ENCODE measurements at places on chromosomes 1 and 21.

DNA sequence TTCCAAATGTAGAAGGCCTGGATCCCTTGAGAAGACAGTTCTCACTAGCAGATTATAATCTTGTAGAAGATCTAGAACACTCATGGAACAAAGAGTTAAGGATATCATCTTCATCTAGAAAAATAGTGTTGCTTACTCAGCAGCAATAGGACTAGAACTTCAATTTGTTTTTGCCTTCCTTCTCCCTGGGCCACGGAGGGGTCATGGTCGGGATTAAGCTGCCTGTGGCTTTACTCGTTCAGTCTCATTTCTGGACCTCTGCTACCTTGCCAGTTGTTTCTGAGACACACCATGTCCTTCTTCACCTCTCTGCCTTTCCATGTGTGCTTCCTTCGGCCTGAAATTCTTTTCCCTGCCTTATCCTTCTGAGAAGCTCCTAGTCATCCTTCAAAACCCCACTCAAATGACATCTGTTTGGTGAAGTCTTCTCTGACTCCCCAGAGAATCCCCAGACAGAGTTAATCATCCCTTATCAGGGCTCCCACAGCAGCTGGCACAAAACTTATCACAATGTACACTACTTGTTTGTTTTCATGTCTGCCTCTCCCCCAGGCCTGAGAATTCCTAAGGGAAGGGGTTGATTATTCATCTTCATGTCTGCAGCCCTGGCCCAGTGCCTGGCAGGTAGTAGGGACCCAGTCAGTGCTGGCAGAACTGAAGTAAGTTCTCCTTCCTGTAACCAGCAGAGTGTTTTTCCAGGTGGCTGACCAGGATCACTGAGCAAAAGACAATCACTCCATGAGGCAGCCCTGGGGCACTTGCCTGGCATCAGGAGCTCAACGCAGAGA, 15.5 kb upstream of the SNX27 start:
- peak; percentile 89 for DNase-seq

- no peak for DNase-seq
Observed at GRCh38 chr1:1973716-1974642, 29.6 kb downstream of the CFAP74 start.

- peak; percentile 14 for DNase-seq
Observed at GRCh38 chr1:35539824-35540261, 17.4 kb downstream of the KIAA0319L start.

- DNase-seq, result peak; percentile 86
Observed at GRCh38 chr1:48093696-48094528, 96.7 kb upstream of the TRABD2B start.

GRCh38 chr1:246742396-246742795, 18.2 kb downstream of the SCCPDH start:
- no peak for DNase-seq
